ENCODE measurements at places on chromosomes 7 and 10.
A peak's percentile ranks its signal among the peaks of the same experiment; 100 is the strongest.

- no peak for DNase-seq
Measured at GRCh38 chr10:9848981-9849380, 1168.7 kb upstream of the CELF2 start.

DNA sequence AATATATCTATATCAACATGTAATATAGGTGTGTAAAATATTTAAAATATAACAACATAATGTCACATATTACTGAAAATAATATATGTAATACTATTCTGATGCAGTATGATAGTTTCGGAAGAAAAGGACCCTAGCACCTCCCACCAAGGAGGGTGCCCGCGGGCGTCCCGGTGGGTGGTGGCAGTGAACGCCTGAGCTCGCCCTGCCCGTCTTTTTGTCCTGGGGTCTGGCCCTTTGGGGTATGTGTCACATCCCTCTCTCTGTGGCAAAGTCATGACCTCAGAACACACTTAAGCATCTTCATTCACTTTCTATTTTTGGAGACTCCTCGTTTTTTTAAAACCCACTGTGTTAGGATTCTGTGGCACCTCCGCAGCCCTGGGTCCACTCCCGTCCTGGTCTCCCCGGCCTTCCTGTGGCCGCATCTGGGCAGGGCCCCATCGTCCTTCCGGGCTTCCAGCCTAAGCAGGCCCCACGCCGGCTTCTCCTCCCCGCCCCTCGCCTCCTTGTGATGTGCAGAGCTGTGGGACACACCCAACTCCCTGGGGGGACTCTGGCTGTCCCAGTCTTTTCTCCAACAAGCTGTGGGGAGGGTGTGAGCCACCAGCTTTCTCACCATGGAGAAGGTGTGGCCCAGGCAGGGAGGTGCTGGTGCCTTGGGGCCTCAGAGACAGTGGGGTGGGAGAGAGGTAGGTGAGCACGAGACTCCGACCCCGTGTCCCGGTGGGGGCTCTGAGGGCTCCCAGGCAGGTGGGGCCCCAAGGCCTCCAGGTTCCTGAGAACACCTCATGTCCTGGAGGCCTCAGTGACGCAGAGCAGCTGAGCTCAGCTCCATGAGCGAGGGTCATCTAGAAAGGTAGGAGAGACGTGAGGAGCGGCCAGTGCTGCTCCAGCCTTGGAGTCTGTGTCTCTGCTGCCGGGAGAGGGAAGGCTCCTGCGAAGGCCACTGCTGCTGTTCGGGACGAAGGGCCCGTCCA is 16.5 kb downstream of the PWWP2B start:
- DNase-seq, result no peak

DNA sequence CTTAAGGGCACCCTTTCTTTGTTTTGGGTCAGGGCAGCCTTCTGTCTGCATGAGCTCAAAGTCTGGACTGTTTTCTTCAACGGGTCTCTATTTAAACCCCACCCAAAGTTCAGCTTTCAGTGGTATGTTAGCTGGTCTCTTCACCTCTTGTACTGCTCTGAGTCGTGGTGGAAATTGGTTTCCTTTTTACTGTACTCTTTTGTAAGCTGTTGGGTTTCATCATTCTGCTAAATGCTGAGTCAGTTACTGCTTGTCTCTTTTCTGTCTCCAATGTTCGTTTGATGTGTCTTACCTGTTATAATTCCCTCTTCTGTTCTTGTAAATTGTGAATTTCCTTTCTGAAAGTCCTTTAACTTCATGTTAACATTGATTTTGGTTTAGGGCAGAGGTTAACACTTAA is 64.1 kb upstream of the MALRD1 start:
- no peak for DNase-seq

DNA sequence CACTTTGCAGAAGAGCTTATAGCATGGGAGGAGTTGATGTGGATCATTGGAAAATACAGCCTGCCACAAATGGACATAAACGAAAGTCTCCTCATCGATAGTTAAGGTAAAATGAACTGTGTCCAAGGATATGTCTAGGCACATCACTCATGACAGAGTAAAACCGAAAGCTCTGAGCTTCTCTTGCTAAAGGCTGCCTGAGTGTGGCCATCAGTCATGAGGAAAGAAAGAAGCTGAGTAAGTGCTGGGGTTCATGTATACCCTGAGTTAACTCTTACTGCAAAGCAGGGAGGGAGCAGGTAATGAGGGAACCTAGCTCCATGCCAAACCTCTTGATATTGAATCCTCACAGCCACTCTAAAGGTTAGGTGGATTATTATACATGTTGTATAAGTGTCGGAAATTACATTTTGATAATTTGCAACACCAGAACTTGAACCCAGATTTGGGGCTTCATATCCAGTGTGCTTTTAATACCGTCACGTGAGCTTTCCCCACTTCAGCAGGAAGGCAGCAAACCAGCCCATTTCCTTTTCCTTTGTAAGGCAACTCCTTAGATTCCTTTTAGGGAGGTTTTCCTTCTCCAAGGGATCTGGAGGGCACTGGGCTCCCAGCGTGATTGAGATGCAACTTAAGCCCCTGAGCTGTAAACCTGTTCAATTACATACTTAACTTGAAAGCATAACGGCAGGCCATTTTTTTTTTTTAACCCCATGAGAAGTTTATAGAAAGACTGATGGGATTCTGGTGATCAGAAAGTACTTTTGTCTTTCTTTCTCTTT is 215.0 kb downstream of the PHF14 start:
- DNase-seq, result no peak

GRCh38 chr7:112120696-112121217 is 85.4 kb downstream of the DOCK4 start:
- no peak for DNase-seq

- DNase-seq, result peak; percentile 89
Measured at GRCh38 chr7:151689196-151689971, 169.7 kb upstream of the RHEB start.

- no peak for DNase-seq
Measured at GRCh38 chr7:50534690-50535290, 30.4 kb downstream of the DDC start.

- no peak for DNase-seq
Measured at GRCh38 chr7:990352-990932, 7.5 kb downstream of the CYP2W1 start.

DNA sequence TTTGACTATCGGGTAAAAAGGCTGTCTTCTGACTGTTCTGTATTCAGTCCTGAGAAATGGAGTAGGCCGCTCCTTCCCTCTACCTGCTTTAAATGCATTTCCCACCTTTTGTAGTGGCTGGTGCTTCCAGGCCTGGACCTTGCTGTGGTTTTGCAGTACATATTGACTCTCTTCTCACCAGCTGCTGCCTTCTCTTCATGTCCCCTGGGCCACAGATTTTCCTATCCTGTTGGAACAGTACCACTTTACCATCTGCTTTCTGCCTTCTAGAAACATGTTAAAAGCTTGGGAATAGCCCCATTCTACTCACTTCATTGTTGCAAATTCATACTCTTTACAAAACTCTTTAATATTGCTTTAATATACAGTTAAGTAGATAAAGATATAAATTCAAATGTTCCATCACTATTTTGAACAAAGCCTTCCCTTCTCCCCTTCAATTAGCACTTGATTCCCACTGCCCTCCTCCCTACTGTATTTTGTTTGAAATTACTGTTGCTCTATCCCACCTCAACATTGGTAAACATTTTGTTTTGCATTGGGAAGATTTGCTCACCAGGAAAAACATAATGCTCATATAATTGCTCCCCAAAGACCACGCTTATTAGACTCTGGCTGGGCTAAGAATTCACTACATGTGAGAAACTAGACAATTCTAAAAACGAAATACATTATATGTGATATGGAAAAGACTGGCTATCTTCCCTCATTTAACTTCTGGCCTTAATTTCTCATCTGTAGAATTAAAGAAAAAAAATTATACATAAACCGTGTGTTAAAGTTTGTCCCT is 17.3 kb upstream of the SEMA3C start:
- no peak for DNase-seq

GRCh38 chr7:123746055-123746454 is 2.7 kb downstream of the WASL start:
- DNase-seq, result no peak

- DNase-seq, result no peak
Measured at GRCh38 chr7:25256333-25256819, 28.1 kb upstream of the NPVF start.

GRCh38 chr10:32985775-32986350 is 27.8 kb upstream of the ITGB1 start:
- DNase-seq, result no peak

GRCh38 chr10:31838709-31839108 is 89.9 kb downstream of the ARHGAP12 start:
- DNase-seq, result no peak

DNA sequence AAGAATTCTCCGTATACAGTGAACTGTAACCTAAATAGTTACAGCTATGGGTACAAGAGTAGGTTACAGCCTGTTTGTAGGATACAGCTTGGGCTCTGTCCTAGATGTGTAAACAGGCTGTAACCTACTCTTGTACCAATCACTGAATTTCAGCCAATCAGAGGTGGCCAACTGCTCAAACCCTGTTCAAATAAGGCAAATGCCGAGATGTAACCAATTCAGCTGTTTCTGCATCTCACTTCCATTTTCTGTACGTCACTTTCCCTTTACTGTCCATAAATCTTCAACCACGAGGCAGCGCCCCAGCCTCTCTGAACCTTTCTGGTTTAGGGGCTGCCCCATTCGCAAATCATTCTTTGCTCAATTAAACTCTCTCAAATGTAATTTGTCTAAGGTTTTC is 8.3 kb upstream of the MMP21 start:
- DNase-seq, result no peak

- DNase-seq, result no peak
Measured at GRCh38 chr10:120610791-120611190, 153.8 kb downstream of the PLPP4 start.

DNA sequence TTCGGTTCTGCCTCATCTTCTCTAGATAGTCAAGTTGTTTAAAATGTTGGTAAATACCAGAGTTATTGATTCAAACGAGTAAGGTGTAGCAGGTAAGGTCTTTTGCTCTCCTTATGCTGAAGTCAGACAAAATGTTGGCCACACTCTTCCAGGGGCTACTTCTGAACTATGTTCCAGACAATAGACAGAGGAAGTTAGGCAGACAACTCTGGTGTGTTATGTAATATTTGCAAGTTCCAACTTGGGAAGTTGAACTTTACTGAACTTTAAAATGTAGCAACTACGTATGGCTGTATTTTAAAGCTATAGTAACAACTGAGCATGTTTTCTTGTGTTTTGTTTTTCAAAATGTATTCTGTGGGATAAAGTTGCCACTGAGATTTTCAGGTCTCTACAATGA is 125.7 kb upstream of the NEBL start:
- DNase-seq, result no peak

- DNase-seq, result no peak
Measured at GRCh38 chr10:58013406-58013805, 254.3 kb downstream of the IPMK start.

GRCh38 chr7:1576521-1577253 is 6.9 kb upstream of the PSMG3 start:
- no peak for DNase-seq

DNA sequence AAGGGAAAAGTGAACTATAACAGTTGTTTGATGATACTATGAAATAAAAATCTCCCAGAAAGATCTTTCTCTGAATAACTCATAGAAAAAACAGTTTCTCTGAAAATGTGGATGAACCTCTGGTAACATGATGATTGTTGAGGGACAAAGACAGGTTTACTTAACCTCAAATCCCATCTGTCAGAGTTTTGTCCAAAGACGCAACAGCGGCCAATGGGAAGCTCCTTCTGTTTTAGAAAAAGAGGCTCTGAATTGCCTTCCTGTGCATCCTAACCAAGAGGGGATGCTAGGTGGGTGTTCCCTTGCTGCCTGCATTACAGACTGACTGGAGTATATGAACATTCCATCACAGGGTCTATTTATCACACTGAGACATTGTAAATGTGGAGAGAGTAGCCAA is 8.9 kb upstream of the HYCC1 start:
- no peak for DNase-seq

GRCh38 chr10:22319980-22320558 is 830 bp upstream of the BMI1 start:
- DNase-seq, result no peak

GRCh38 chr10:103149991-103150622 is 43.0 kb downstream of the NT5C2 start:
- no peak for DNase-seq

GRCh38 chr10:47419421-47419820 is 35.3 kb upstream of the ZNF488 start:
- DNase-seq, result no peak

- no peak for DNase-seq
Measured at GRCh38 chr7:16543456-16543855, 16.8 kb downstream of the LRRC72 start.

- no peak for DNase-seq
Measured at GRCh38 chr7:144665689-144666381, 170.0 kb downstream of the TPK1 start.

GRCh38 chr7:30796105-30796869 is 25.1 kb downstream of the MINDY4 start:
- DNase-seq, result no peak

DNA sequence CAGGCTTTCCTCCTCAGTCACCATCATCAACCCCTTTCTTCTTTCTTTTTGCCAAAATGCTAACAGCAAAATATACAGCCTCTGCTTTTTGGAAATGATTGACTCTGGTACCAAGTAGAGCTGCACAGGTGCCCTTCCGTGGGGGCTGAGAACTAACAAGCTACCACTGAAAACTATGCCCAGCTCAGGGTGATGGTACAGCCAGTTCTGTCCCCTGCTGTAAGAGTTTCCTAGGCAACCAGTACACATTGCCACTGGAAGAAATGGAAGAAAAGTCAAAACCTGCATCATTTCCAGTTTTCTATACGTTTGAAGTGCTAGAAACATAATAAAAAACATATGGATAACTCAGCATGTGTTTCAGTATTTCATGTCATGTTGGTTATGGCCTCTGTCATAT is 297.5 kb downstream of the PRKG1 start:
- no peak for DNase-seq

GRCh38 chr7:44154703-44155102 is 13.6 kb upstream of the MYL7 start:
- no peak for DNase-seq

DNA sequence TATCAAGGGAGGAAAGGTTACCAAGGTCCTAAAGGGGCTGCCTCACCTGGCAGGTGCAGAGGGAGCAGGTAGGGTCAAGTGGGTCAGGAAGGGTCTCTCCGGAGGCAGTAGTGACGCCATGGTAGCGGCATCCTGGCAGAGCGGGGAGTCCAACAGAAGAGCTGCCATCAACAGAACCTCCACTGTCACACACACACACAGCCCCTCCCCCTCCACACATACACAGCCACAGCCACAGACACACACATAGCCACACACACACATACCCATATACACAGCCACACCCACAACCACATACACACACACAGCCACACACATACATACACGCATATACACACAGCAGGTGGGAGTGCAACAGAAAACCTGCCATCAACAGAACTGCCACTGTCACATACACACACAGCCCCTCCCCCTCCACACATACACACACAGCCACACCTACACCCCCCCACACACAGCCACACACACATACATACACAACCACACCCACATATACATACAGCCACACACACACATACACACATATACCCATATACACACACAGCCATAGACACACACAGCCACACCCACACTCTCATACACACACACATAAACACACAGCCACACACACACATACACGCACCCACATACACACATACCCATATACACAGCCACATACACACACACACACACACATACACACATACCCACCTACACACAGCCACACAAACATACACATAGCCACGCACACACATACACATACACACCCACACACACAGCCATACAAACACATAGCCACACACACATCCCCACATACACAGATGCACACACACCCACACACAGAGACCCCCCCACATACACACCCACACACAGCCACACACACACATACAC is 23.1 kb downstream of the KCP start:
- DNase-seq, result no peak

GRCh38 chr10:84933402-84933801 is 605.0 kb downstream of the CCSER2 start:
- no peak for DNase-seq
